ENCODE measurements at places on chromosomes 1 and 21.

- no peak for DNase-seq
Measured at GRCh38 chr21:35641271-35642016, 418.9 kb downstream of the SETD4 start.

GRCh38 chr21:46122237-46122671 is 24.3 kb downstream of the COL6A2 start:
- peak; percentile 5 for DNase-seq

DNA sequence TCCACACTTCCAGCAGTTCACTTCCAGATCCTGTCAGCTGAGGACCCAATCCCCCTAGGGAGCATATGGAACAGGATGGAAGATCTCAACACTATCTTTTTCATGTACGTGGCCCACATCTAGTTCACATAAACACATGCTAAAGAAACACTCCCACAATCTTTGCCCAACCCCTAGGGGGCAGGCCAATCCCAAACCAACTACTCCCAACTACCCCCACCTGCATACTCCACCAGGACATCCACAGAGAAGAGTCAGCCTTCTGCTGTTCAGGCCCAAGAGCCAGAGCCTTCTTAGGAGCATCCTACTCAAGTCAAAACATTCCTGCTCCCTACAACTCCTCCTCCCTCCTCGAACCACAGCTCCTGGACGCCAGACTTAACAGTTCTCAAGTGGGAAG is 5.6 kb upstream of the SLC5A9 start:
- DNase-seq = no peak

- no peak for DNase-seq
Measured at GRCh38 chr1:208209896-208210589, 34.1 kb downstream of the PLXNA2 start.

GRCh38 chr1:5416518-5416917 is 575.7 kb downstream of the NPHP4 start:
- DNase-seq = no peak

DNA sequence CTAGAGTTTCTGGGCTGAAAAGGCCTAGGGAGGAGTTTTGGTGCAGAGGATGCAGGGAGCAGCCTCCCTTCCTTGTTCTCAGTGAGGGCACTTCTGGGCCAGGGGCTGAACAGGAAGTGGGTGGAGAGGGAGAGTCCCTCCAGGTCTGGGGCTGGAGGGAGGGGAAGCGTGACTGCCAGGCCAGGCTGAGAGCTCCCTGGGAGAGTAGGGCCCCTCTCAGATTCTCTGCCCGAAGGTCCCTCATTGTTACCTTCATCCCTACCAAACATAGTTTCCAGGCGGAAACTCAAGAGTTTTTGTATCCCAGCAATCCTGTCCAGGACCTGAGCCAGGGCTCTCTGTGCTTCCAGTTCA is 36.8 kb downstream of the CITED4 start:
- DNase-seq = no peak

- DNase-seq = no peak
Measured at GRCh38 chr1:22971161-22971560, 1.5 kb downstream of the LACTBL1 start.

DNA sequence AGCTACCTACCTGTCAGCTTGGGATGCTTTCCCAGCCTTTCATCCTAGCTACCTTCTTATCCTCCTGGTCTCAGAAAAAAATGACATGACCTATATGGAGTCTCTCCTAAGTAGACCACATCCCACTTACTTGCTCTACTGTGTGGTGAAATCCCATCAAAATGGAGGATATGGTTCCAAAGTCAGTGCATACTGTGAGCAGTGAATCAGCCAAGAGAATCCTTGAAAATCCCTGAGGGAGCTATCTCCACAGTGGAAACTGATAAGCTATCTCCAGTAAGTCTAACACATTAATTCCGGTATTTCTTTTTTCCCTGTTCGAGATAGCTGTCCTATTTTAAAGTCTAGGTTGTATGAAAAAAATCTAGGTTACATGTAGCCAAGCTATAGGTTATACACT is 189.7 kb downstream of the FGGY start:
- peak; percentile 55 for DNase-seq

GRCh38 chr1:232621050-232621449 is 8.9 kb downstream of the SIPA1L2 start:
- no peak for DNase-seq

- DNase-seq = no peak
Measured at GRCh38 chr1:64476251-64476952, 6.5 kb downstream of the CACHD1 start.

DNA sequence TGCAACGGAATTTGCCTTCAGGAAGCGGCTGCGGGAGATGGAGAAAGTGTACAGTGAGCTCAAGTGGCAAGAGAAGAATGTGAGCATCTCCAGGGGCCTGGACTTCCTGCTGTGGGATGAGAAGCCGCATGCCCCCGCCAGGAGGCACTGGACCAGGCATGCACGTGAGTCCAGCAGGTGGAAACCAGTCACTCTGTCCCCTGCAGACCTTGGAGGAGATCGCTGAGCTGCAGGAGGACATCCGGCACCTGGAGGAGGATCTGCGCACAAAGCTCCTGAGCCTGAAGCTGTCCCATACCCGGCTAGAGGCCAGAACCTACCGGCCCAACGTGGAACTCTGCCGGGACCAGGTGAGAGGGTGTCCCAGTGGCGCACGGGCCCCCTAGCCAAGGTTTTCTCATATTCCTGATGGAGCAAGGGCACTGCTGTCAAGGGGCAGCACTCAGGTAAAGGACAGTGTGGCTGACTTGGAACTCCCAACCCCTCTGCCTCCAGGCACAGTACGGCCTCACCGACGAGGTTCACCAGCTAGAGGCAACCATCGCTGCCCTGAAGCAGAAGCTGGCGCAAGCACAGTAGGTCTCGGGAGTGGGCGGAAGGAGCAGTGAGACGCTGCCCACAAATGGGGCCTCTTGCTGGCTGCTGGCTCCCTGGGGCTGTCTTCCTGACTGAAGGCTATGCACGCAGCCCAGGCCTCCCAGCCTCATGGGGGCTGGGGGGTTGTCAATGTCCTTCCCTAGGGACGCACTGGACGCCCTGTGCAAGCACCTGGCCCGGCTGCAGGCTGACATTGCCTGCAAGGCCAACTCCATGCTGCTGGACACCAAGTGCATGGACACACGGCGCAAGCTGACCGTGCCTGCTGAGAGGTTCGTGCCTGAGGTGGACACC is 1.2 kb upstream of the ADPRS start:
- peak; percentile 40 for DNase-seq

DNA sequence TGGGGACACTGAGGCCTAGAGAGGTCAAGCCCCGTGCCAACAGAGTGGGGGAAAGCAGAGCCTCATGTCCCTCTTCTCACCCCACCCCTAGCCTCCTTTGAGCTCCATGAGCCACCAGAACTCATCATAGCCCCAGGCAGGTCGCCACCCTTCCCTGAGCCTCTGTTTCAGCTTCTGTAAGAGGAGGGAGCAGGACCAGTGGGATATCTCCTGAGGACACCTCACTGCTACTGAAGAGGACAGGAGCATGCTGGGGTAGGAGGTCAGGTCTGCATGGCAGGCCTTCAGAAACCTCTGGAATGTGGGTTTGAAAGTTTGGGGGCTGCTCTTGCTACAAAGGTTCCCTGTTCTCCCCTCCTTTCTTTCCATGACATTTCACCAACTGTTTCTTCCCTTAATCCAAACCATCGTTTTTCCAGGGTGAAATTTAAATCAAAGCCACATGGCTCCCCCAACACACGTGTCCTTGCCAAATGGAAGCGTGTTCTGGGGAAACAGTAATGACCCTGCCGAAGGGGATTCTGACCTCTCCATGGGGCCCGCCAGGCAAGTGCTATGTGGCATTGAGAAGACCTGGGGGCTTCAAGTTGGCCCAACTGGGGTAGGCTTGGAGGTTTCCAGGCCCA is 88.1 kb upstream of the RUNX3 start:
- no peak for DNase-seq

GRCh38 chr21:34648739-34649297 is 20.0 kb upstream of the CLIC6 start:
- no peak for DNase-seq

GRCh38 chr1:214637722-214638458 is 34.9 kb downstream of the CENPF start:
- no peak for DNase-seq

DNA sequence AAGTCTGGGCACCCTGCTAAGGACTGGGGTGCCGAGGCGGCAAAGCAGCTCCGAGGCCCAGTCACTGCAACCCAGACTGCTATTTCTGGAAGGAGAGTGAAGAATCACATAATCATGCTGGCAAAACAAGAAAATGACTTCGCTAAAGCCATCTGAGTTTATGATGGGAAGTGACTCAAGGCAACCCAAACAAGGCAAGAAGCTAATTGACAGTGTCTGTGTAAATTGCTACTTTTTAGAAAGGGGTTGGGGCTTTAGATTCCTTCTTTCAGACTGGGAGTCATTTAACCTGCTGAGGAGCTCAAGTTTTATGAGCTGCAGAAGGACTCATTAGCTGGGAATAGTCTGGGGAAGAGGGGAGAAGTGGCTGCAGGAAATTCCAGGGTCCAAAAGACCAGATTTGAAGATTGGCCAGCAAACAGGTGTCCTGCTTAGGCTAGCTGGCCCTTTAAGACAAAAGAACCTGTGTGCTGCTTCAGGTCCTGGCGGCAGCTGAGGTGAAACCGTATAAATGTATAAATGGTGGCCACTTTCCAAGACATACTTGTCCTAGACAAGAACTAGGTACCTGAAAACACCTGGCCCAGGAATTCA is 28.1 kb downstream of the TSHB start:
- no peak for DNase-seq
